ENCODE measurements at places on chromosomes 7 and 10.
A peak's percentile ranks its signal among the peaks of the same experiment; 100 is the strongest.

- no peak overlapping the region for H3K4me3 ChIP-seq
- DNase-seq, result no peak
- H3K36me3 ChIP-seq, result no peaks in the 10 kb centered on the region
Observed at GRCh38 chr7:148304456-148304855, 286.1 kb upstream of the C7orf33 start.

DNA sequence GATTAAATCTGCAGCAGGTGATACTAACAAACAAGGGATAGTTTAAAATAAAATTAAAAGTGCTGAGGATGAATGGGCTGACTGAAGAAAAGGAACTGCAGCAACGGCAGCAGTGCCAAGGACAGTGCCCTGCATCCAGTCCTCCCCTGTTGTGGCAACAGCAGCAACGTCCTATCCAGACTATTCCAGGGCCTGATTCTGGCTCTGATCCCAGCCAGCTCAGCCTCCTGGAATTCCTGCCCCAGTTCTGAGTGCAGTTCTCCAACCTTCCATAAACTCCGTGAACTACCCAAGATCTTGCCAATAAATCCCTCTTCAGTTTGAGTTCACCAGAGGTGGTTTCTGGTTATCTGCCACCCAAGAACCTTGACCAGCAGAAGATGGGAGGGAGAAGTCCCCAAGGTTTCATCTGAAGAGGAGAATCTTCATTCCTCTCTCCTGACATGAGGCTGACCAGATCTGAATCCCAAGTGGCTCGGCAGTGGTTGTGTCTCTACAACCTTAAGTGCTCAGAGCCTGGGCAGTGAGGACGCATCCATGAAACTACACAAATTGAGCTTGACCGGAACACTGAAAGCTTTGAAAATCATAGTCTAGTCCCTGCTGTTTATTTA is 115.8 kb downstream of the SORBS1 start:
- H3K36me3 ChIP-seq, result no peaks in the 10 kb centered on the region
- H3K4me3 ChIP-seq, result no peak overlapping the region
- H3K4me1 ChIP-seq, result peaks cover 31% of the 10 kb centered on the region
- H3K27ac ChIP-seq, result peak overlapping the region; percentile 73
- DNase-seq, result peak; percentile 83

DNA sequence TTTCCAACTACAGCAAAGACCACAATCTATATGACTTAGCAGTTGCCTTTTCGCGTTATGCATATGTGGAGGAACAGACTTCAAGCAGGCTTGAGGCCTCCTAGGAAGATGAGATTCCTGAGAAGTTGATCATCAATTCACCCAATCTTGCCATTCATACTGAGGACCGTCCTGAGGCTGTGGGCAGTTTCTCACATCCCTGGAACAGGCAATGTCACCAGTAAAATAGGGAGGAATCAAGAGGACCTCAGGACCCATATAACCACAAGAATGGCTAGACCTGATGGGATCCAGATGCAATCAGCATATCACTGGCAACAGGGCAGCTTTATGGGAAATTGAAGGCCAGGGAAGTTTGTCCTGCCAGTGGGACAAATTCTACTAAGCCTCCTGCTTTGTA is 17.3 kb downstream of the KDM7A start:
- H3K27me3 ChIP-seq, result no peaks in the 10 kb centered on the region
- no peak overlapping the region for H3K4me3 ChIP-seq
- no peak for DNase-seq
- H3K27ac ChIP-seq, result no peak overlapping the region

- no peaks in the 10 kb centered on the region for H3K27me3 ChIP-seq
- no peak for DNase-seq
- no peak overlapping the region for H3K27ac ChIP-seq
- peaks cover 5% of the 10 kb centered on the region for H3K4me1 ChIP-seq
Observed at GRCh38 chr7:28165961-28166955, 14.3 kb downstream of the JAZF1 start.

GRCh38 chr7:68730194-68730593 is 868.1 kb upstream of the AUTS2 start:
- H3K27me3 ChIP-seq, result no peaks in the 10 kb centered on the region
- no peak overlapping the region for H3K4me3 ChIP-seq
- no peaks in the 10 kb centered on the region for H3K4me1 ChIP-seq
- no peaks in the 10 kb centered on the region for H3K36me3 ChIP-seq

DNA sequence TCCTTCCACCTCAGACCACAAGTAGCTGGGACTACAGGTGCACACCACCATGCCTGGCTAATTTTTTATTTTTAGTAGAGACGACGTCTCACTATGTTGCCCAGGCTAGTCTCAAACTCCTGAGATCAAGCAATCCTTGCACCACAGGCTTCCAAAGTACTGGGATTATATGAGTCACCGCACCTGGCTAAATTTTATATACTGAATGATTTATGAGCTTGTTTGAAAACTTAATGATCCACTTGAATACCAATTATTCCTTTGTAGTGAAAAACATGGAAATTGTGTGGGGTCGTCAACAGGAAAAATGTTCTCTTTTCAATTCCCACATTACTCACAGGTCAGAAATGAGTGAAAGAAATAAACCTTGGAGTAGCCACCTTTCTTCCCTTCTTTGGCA is 31.3 kb downstream of the RAPGEF5 start:
- no peak overlapping the region for H3K27ac ChIP-seq
- DNase-seq, result no peak
- peaks cover 5% of the 10 kb centered on the region for H3K4me1 ChIP-seq
- no peaks in the 10 kb centered on the region for H3K36me3 ChIP-seq
- H3K4me3 ChIP-seq, result no peak overlapping the region

DNA sequence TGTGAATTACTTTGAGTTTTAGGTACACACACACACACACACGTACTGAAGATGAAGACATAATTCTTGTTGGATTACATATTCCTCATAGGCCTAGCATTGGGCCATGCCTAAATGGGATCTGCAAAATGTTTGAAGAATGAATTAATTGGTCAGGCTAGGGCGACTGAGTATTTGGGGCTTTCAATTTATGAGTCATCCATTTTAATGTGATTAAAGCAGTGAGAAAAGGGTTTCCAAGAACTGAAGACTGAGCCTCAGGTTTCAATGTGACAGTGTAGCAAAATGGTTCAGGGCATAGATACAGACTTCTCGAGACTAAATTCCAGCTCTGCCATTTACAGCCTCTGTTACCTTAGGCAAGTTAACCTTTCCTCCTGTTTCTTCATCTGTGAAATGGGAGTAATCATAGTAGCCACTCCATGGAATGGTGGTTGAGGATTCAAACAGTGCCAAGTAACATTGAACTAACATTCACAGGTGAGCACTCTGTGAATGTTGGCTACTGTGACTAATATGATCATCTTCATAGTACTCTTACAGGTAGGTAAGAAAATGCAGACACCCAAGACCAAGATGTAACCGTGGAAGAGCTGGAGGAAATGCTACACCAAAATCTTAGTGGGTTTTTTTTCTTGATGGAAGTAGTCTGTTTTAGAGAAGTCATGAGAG is 7.6 kb downstream of the BPGM start:
- H3K27me3 ChIP-seq, result no peaks in the 10 kb centered on the region
- no peak overlapping the region for H3K27ac ChIP-seq
- no peaks in the 10 kb centered on the region for H3K4me1 ChIP-seq
- H3K36me3 ChIP-seq, result no peaks in the 10 kb centered on the region

DNA sequence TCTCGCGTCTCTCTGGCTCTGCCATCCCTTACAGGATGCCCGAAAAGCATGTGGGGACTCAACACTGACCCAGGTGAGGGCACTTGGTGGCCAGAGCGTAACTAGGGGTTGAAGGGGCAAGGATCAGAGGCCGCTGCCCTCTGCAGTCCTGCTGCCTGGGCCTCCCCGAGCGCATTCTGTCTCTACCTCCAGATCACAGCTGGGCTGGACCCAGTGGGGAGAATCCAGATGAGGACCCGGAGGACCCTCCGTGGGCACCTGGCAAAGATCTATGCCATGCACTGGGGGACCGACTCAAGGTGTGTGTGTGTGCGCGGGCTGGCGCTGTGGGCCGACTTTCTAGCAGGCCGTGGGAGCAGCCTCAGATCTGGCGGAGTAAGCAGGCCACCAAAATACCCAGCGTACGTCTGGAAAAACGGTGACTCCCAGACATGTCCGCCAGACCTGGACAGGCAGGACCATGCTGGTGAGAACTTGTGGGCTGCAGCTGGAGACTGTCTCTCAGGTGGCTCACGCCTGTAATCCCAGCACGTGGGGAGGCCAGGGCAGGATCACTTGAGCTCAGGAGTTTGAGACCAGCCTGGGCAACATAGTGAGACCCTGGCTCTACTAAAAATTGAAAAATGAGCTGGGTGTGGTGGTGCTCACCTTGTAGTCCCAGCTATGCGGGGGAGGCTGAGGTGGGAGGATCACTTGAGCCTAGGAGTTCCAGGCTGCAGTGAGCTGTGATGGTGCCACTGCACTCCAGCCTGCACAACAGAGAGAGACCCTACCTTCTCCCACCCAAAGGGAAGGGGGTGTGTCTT is 3.2 kb downstream of the GNB2 start:
- H3K4me3 ChIP-seq, result no peak overlapping the region
- no peaks in the 10 kb centered on the region for H3K27me3 ChIP-seq
- DNase-seq, result peak; percentile 78
- peak overlapping the region; percentile 100 for H3K27ac ChIP-seq
- peaks cover 38% of the 10 kb centered on the region for H3K4me1 ChIP-seq
